ENCODE measurements at places on chromosomes 16 and 17. TPM values are rescaled to one million over a fixed set of nuclear protein-coding genes. Genes with fewer than 3 reads are reported as not detected.

COG4 gene
- total RNA-seq: 30.2 TPM

KRT13 gene
- total RNA-seq: 0.36 TPM

CSH2 gene
- total RNA-seq: not detected

HOXB3 gene
- 4.6 TPM for total RNA-seq

VWA3A gene
- total RNA-seq: not detected

NHLRC4 gene
- total RNA-seq: 0.15 TPM

All from A549 treated with GW870086 at 1 μM for 4 hours (cell line).